ENCODE measurements at places on chromosomes 1 and 21.

- DNase-seq = no peak
These were observed 36.6 kb downstream of the BMP8A start for GRCh38 chr1:39528082-39528481.

DNA sequence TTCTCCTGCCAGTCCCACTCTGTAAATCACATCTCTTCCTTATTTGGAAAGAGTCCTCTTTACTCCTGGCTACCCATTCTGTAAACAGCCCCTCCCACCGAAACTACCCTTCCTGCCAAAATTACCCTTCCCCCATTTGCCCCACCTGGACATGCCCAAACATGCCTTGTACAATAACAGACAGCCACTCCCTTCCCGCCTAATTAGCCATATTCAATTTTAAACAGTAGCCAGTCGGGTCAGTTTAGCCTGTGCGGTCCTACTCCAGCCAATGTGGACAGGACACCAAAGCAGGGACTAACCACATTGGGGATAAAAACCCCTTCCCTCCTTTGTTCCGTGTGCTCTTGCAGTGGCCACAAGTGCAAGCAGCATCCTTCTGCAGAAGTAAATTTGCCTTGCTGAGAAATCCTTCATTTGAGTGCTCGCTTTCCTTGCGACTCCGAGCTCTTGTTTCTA, 56.3 kb upstream of the MAP10 start:
- DNase-seq = no peak

GRCh38 chr1:91884459-91885212, 1.3 kb downstream of the TGFBR3 start:
- DNase-seq = no peak

GRCh38 chr21:30491963-30492428, at the start of gene KRTAP19-3:
KRTAP19-3 (minus strand) TSS chr21:30492013; CDS start chr21:30491957, 56 bp downstream.
- DNase-seq = no peak

GRCh38 chr1:116908820-116909511, 750 bp upstream of the PTGFRN start:
- DNase-seq = no peak

DNA sequence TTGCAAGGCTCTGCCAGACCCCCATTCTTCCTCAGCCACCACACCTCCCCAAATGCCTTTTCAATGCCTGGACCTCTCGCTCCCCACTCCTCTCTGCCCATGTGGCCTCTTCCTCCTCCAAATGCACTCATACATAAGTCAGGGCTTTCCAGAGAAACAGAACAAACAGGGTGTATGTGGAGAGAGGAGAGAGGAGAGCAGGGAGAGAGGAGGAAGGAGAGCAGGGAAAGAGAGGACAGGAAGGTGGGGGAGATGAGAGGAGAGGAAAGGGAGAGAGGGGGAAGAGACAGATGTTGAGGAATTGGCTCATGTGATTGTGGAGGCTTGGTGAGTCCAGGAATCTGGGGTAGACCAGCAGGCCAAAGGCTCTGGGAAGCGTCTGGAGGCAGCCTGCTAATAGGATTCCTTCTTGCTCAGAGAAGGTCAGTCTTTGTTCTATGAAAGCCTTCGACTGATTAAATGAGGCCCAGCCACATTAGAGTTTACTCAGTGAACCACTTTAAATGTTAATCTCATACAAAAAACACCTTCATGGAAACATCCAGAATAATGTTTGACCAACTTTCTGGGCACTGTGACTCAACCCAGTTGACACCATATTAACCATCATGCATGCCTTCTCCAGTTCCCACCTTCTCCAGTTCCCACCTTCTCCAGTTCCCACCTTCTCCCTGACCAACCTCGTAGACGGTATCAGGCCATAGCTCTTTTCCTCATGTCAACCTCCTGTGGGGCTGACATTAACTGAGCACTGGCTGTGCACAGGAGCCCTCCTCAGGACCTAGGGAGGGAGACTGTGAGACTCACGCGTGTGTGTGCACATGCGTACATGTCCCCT, 11.3 kb upstream of the LGR6 start:
- no peak for DNase-seq

- DNase-seq = peak; percentile 62
These were observed 111.4 kb downstream of the TBX19 start for GRCh38 chr1:168391851-168392681.

DNA sequence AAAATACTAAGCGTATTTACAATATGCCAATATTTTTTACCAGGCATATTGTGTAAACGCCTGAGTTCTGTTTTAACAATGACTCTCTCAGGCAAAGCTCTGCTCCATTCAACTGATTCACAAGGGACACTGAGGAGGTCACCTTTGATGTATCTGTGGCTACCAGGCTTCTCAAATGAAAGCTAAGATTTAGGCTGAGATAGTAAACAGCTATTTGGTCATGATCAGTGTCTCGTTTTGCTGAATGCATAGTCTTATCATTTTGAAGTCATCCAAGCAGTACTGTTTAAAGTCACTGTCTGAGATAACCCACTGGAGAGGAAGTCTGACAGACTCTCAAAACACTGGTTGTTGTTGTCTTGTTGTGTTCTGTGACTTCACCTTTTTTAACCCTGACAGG, 13.7 kb upstream of the PLPPR5 start:
- no peak for DNase-seq

- no peak for DNase-seq
These were observed 15.0 kb downstream of the IFFO2 start for GRCh38 chr1:18941221-18942141.

DNA sequence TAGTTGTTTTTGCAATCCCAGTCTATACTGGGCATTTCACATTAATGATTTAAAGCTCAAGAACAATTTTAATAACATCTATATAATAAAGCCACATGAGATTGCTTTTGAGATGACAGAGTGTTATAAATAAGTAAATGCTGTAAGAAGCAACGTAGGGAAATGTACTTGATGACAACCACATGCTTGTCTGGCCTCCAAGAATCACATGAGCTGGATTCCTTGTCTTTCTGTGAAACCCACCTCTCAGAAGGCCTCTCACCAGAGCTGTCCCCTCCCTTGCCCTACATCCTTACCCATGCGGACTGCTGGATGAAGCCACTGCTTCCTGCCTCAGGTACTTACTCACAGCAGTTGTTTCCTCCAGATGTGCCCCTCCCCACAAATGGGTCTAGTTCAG, 145.1 kb upstream of the CTTNBP2NL start:
- DNase-seq = no peak

GRCh38 chr1:231619257-231619634, 7.3 kb upstream of the DISC1 start:
- no peak for DNase-seq

DNA sequence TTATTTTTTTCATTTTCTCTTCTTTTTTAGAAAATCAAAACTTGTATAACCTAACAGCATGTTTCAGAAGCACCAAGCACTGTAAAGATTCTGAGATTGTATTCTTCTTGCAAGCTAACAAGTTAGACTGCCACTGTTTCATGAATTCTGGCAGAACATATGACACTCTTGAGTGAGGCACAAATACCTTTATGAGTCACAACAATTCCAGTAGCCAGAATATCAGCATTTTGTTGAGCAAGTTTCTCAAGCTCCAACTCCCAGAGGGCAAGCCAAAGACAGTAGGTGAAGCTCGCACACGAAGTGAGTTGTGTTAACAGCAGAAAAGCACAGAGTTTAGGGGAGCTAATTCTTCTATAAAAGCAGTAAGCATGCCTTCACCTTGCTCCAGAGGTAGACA, 268.8 kb upstream of the NCAM2 start:
- DNase-seq = no peak

- no peak for DNase-seq
These were observed 88.3 kb downstream of the TPR start for GRCh38 chr1:186286615-186287315.

GRCh38 chr1:51442616-51443015, 76.5 kb downstream of the EPS15 start:
- DNase-seq = no peak

DNA sequence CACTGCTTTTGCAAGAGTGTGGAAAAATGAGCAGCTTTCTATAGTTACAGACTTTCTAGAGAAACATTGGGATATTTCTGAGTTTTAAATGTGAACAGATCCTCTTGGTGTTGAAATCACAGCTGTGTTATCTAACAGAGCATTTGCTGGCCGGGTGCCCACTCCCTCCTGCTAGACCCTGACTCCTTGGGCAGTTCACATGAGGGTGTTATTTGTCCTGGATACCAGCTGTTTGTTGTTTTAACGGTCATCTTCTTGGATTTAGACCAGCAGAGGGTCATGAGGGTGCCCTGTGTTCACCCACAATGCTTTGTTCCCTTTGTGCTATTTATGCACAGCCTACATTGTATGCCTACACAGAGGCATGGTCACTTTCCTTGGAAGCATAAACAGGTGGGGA, 67.1 kb downstream of the CENPF start:
- no peak for DNase-seq

- DNase-seq = no peak
These were observed 492.2 kb upstream of the DAB1 start for GRCh38 chr1:57916041-57916440.

GRCh38 chr1:228827019-228827418, 91.7 kb downstream of the RHOU start:
- DNase-seq = no peak

- DNase-seq = no peak
These were observed 58.3 kb downstream of the UBE2T start for GRCh38 chr1:202283379-202283844.

DNA sequence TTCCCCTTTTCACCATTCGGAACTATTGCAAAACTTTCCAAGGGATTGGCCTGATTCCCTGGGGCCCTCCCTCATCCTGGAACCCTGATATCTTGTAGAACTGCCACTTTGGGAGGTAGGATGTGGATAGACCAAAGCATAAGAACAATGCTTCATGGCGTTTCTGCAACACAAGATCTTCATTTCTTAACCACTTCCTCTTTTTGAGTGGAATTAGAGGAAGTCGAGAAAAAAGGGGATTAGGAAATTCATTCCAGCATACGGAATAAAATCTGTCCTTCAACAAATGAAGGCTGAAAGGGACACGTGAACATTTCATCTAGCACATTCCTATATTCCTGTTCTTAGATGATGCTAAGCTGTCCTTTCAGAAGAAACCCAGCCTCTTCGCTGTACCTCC, 149.3 kb downstream of the HUNK start:
- DNase-seq = no peak

GRCh38 chr1:202662081-202662480, 48.2 kb downstream of the SYT2 start:
- no peak for DNase-seq

GRCh38 chr1:89149229-89149628, 23.3 kb upstream of the GBP2 start:
- no peak for DNase-seq

DNA sequence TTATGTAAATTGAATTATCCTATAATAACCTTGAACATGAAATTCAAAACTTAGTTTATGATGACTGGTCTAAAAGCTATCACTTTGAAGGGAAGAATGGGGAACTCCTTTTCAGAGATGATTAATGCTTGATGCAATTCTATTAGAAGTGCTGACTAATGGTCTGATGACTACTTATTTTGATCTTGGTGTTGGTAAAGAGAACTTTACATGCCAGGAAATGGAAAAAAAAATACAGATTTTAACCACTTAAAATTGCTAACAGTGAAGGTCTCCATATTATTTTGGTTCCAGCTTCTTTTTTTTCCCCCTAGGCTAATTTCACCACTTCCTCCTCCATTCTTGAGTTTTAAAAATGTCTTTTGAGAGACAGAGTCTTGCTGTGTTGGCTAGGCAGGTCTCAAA, 22.9 kb downstream of the S1PR1 start:
- no peak for DNase-seq

DNA sequence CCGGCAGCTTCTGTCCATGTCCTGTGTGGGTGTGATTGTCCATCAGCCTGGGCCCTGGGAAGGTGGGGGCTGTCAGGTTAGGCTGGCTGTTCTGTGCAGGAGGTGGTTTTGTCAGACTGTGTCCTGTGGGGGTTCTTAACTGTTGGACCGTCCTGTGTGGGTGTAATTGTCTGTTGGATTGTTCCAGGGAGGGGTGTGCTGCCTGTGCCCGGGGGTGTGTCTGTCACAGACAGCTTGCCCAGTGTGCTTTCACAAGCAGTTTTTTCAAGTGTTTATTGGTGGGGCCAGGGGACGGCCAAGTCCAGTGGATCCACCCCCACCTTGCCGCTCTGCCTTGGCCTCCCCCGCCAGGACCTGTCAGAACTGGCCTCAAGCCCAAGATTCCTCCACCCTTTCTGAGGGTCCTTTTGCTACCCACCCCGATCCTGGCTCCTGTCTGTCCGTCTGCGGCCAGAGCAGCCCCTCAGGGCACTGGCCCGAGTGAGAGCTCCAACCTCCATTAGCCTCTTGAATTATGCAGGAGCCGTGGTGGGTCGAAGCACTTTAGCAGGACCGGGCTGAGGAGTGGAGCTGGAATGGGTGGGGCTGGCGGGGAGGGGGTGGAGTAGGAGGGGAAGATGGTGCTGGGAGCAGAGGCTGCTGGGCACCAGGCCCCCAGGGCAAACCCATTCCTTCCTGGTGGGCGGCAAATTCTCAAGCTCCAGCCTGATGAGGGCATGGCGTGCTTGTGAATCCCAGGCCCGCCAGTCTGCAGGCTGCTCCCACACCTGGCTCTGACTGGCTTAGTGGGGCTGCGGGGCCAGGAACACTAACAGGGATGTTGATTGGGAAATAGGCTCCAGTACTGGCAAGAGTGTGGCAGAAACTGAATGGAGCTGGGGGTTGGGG, 47.2 kb downstream of the PTPRF start:
- DNase-seq = no peak

DNA sequence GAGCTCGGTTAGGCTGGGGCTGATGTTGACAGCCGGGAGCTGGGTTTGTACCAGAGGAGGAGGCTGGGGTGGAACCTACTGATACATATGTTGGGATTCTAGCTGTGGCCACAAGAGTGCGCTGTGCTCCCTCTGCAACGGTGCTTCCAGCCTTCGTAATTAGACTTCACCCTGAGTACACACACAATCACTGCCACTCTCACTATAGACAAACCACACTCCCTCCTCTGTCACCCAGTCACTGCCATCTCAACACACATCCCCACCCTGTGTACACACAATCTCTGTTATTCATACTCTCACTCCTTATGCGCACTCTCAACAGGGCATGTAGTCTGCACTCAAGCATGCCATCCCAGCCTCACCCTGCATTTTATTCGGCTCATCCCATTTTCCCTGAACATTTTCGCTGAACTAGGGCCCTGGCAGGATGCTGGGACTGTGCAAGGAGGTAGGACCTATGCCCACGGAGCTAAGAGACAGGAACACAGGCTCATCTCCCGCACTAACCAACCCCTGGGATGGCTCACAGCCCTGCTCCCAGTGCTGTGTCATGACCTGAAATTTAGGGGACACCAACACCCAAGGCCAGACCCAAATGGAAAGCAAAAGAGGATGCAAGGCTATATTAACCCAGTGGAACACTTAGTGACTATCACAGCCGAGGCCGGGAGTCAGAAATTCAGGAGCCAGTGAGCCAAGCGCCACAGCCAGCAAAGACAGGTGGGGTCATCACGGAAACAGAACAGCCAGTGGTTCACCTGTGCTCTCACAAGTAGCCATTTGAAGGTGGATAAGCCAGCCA, 5.7 kb downstream of the GJB3 start:
- DNase-seq = no peak

DNA sequence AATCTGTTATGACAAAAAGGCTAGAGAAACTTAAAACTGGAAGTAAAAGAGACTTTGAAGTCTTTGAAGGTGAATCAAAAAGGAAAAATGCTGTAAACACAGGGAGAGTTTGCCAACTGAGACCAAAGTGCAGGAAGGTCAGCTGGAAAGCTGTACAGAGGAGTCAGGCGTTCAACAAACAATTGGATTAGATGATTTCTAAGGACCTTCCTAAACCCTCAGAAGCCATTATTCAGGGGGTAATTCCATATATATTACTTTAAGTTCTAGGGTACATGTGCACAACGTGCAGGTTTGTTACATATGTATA, 156.8 kb downstream of the ZBTB18 start:
- DNase-seq = no peak

GRCh38 chr1:59707178-59707791, 107.5 kb upstream of the HOOK1 start:
- no peak for DNase-seq

- no peak for DNase-seq
These were observed 675.5 kb upstream of the CXADR start for GRCh38 chr21:16837321-16837720.
